NCI-H2081 (cell line): ENCODE measurements at places on chromosomes 1 and 21.

DNA sequence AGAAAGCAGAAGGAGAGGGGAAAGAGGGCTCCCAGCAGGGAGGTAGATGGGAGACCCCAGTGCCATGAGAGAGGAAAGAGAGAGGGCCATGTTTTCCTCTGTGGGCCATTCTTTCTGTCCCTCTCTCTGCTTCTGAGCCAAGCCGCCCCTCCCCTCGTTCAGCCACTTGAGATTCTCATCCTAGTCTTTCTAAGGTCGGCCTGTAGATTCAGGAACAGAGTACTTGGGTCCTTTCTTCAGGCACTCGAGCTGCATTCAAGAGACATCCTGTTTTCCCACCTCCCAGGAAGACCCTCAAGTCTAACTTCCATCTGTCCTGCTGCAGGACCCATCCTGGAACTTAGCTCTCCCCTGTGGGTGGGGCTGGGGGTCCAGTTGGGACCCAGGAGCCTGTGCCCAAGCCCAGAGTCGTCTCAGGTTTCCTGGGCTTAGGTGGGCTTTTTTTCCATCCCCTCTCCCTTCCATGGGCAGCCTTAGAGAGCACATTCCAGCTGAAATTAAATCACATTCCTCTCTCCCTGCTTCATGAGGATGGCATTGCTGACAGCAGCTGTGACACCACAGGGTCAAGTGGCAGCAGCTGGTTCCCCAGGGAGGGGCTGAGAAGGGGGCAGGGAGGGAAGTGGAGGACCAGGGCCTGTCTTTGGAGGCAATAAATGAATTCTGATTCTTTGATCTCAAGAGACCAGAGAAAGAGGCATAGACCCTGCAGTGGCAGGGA is 13.0 kb downstream of the NES start:
- DNase-seq, result no peak

GRCh38 chr1:57142169-57142568 is 176.4 kb upstream of the C8B start:
- DNase-seq, result no peak

GRCh38 chr21:29104239-29104708 is 26.2 kb upstream of the MAP3K7CL start:
- DNase-seq, result no peak

- no peak for DNase-seq
Measured at GRCh38 chr1:226304291-226304955, 4.5 kb downstream of the LIN9 start.

DNA sequence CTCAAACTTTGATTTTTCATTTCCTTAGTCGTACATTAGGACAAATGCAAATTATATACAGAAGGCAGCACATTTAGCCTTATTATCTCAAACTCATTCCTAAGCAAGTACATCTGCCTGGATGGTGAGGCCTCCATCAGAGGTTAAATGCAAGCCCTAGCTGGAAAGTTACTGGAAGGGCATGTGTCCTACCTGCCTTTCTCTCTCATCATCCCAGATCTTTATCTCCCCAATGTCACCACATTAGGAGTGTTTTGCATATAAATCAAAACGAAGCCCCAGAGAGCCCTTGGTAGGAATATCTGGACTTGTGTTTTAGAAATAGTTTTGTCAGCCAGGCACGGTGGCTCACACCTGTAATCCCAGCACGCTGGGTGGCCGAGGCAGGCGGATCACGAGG is 35.0 kb downstream of the APP start:
- DNase-seq, result no peak

DNA sequence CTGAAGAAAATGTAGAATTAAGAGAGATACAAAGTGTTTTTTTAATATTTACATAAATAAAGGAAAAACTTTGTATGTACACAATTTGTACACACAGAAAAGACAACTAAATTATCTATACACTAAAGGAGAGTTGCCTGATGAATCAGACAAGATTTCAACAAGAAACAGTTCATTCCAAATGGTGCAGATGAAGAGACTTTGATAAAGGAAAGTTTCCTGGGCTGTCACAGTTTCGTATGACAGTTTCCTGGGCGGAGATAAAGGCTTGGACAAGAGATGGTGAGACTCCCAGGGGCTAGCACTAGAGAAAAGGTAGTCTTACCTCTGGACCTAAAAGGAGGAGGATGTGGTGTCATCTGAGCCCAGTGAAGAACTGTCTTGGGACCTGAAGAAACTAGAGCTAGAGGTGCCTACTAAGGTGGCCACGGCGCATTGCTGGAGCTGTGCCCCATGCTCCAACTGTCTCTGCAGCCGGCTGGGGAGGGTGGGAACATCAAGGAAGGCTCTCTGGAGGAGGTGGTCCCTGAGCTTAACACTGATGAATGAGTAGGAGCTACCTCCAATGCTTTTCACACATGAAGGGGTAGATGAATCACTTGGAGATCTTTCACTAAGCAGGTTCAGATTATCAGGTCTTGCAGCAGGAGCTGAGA is 32.2 kb downstream of the ETS2 start:
- no peak for DNase-seq
